AG04450 (cell line): ENCODE measurements at places on chromosomes 4 and X. TPM values are rescaled to one million over a fixed set of nuclear protein-coding genes. Genes with fewer than 3 reads are reported as not detected.

- peak; percentile 38 for DNase-seq
These were observed 41.2 kb downstream of the RELL1 start for GRCh38 chr4:37644962-37645361.

DNA sequence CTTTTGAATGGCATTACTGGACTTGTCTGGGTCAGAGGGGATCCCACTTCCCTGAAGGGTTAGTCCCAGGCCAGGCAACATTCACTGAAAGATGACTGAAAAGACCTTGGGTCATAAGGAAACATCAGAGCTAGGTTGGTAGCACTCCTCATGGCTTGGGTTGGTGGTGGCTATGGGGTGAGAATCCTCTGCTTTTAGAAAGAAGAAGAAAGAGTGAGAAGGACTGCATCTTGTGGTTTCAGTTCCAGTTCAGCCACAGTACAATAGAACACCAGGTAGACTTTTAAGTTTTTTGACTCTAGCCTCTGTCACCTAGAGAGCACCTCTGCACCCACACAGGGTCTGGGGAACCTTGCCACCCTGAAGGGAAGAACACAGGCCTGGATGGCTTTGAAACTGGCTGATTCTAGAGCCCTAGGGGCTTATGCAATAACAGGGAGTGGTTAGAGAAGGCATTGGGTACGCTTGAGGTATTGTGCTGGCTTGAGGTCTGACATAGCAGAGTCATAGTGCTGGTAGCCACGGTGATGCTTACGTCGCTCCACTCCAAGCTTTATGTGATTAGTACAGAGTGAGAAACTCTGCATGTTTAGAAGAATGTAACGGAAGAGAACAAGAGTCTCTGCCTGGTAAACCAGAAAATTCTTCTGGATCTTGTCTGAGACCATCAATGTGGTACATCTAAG lies 36.5 kb downstream of the PRR32 start:
- no peak for DNase-seq

DNA sequence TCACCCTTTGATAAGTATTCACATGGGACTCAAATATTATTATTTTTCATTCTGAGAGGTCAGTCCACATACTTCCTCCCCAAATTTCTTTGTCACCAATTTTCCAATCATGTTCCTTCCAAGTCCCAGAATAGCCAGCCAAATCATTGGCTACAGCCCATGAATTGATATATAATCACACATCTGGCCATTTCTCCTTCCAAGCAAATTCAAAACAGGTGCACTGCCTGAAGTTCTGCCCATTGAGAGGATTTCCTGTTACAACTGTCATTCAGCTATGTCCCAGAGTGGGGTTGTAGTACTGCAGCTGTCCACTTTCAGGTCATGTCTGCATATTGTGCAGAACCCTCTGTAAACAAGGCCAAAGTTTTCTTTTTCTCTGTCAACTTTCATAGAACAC lies 347.8 kb downstream of the GRID2 start:
- no peak for DNase-seq

DNA sequence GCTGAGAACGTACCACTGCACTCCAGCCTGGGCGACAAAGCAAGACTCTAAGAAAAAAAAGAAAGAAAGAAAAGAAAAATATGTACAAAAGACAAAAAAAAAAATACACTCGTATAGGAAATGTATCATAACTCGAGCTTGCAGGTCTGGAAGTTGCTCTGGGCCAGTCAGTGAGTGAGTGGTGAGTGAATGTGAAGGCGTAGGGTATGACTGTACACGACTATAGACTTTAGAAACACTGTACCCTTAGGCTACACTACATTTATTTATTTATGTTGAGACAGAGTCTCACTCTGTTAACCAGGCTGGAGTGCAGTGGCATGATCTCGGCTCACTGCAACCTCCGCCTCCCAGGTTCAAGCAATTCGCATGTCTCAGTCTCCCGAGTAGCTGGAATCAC lies 29.4 kb downstream of the EVC2 start:
- peak; percentile 6 for DNase-seq

- DNase-seq, result no peak
These were observed 239.3 kb downstream of the GRIA2 start for GRCh38 chr4:157459785-157460184.

DNA sequence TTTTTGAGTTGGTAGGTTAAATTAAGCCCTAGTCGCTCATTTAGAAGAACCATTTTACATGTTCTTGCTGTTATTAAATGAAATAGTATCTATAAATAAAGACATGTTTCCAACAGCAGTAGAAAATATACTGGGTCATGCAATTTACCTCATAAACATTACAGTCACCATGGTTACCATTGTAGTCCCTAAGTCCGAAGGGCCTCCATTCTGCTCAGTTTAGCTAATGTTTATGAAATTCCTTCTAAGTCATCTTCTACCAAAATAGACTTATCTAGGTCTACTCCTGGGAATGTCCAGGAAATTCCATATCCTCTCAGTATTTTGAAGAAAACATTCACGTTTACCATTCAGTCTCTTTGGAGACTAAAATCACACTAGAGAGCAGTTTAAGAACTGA lies 292.5 kb upstream of the DCAF8L1 start:
- no peak for DNase-seq

DNA sequence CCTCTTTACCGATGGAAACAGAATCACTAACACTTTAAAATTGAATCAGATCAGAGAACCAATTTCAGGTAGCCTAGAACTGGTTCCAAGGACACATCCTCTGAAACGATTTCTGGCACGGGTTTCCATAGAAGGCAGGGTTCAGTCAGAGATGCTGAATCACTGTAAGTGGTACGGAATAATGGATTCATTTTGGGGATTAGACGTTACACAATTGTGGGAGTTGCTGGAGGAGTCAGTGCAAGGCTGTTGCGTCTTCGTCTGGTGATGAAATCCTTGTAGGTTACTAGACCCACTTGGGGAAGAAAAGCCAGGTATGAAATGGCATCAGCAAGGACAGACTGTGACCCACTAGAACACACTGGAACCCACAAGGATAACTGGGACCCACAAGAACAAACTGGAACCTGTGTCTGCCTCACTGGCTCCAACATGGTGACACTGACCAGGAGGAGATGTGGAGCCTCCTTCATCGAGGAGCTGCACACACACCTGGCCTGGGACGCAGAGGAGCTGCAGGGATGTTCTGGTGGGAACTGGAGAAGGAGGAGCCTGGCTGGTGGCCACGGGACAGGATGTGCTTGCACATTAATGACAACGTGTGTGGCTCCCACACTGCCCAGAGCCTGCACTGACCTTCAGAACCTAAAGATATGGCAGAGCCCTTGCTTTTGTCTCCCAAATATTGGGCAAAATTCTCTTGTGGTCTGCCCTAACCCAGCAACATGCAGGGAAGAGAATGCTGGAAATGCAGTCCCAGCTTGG lies 105.1 kb downstream of the TRAPPC11 start:
- DNase-seq, result no peak

GRCh38 chrX:5307416-5307815 lies 921.3 kb downstream of the NLGN4X start:
- no peak for DNase-seq

DNA sequence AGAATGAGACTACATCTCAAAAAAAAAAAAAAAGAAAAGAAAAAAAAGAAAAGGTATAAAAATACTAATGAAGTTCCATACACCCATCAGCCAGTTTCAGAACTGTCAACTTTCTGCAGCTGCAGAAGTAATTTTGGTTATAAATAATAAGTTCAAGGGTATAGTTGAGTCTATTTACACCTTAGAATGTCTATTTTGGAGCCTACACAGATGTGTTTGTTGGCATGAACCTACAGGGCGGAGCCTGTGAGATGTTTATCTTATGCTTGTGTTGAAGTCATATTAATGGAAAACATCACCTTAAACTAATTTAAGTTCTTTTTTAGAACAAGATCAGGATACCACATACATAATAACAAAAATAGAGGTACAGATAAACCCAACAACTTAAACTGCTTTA lies 85.8 kb downstream of the RAPGEF2 start:
- DNase-seq, result no peak

- DNase-seq, result no peak
These were observed 75.6 kb downstream of the GPR143 start for GRCh38 chrX:9690046-9690445.

DNA sequence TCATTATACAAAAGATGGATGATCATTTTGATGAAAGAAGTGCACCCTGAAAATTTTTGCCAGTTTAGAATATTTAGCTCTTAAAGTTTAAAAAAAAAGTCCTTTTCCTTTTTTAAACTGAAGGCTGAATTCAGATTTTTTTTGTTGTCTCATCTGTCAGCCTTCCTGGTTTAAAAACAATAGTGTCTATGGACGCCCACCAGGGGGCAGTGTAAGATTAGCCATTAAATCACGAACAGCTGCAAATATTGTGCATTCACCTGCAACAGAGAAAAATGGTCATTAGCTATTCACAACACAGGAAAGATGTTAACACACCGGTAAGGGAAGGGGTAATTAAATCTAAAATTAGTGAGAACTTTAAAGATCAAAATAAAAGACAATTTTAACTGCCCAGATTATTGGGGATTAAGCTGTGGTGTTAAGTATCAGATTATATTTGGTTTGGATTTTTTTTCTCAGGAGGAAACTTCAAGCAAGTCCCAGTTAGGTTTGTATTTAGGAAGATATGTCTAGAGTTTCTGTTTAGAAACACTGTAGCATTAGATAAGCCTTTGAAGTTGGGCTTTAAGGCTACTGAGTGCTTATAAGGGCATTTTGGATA lies 4.4 kb upstream of the CXorf38 start:
- DNase-seq, result no peak

- DNase-seq, result no peak
These were observed 3.6 kb upstream of the LEF1 start for GRCh38 chr4:108172231-108172752.

- no peak for DNase-seq
These were observed 1048.0 kb downstream of the PDHA2 start for GRCh38 chr4:96887857-96888256.

DNA sequence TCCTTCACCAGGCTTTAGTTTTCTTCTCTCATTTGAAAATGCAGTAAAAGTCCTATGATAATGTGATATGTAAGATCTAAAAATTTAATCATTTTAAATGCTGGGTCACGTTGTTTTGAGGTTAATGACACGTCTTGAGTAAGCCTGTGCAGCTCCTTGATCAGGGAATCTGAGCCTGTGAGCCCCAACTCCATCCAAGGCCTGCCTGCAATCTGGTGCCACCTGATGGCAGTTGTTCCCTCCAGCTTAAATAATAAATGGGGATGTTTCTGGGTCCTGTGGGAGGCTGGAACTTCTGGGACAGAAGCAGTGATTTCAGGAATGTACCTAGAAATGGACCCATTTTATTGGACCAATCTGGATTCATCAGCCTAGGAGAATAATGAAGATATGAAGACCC lies 455.4 kb upstream of the ADGRL3 start:
- no peak for DNase-seq

The SPRY1 gene
- polyA plus RNA-seq, result 6.2 and 6.6 TPM in 2 replicates

The USO1 gene
- polyA plus RNA-seq, result 99.6 and 142 TPM in 2 replicates

The SLC9A7 gene
- polyA plus RNA-seq, result 15.3 and 16.3 TPM in 2 replicates

The G6PD gene
- polyA plus RNA-seq, result 172 and 244 TPM in 2 replicates

The XK gene
- polyA plus RNA-seq, result 0.07 and 0.11 TPM in 2 replicates

The MAGEB10 gene
- not detected in 2 replicates for polyA plus RNA-seq

The MAGEA2 gene
- not detected in 2 replicates for polyA plus RNA-seq

The CFAP99 gene
- not detected in 2 replicates for polyA plus RNA-seq

The IQCM gene
- polyA plus RNA-seq, result 0.05 TPM in 1 of 2 replicates, not detected in the other

The FRMPD4 gene
- 2.7 TPM in 2 replicates for polyA plus RNA-seq

The ALB gene
- 0.06 TPM in 1 of 2 replicates, not detected in the other for polyA plus RNA-seq

The REPS2 gene
- 0.15 and 0.17 TPM in 2 replicates for polyA plus RNA-seq
